Uterine smooth muscle cell (primary cell): ENCODE measurements at places on chromosomes 12 and 14. TPM values are rescaled to one million over a fixed set of nuclear protein-coding genes. Genes with fewer than 3 reads are reported as not detected.

The RTL1 gene
- total RNA-seq, result under 0.01 TPM in 2 replicates

The SLC4A8 gene
- total RNA-seq, result 2.6 and 7.2 TPM in 2 replicates

The CBLN3 gene
- 1.5 and 5.5 TPM in 2 replicates for total RNA-seq

The ASIC1 gene
- total RNA-seq, result 0.66 and 3.6 TPM in 2 replicates

The FOXG1 gene
- under 0.01 TPM in 1 of 2 replicates, not detected in the other for total RNA-seq

The HOXC9 gene
- 0.11 TPM in 1 of 2 replicates, not detected in the other for total RNA-seq

The GTF2H3 gene
- total RNA-seq, result 44.7 and 69.1 TPM in 2 replicates

The SERPINA1 gene
- 0.22 TPM in 1 of 2 replicates, not detected in the other for total RNA-seq

The P2RX2 gene
- not detected in 2 replicates for total RNA-seq

The PPP1R1A gene
- total RNA-seq, result not detected in 2 replicates

The ACSS3 gene
- total RNA-seq, result 9.5 and 16.2 TPM in 2 replicates

The SLC38A4 gene
- total RNA-seq, result 0.11 and 0.25 TPM in 2 replicates

The CCDC197 gene
- not detected in 2 replicates for total RNA-seq

The DNAI7 gene
- total RNA-seq, result 0.11 and 0.25 TPM in 2 replicates

The FRS2 gene
- 40.2 and 40.7 TPM in 2 replicates for total RNA-seq

The RPL10L gene
- total RNA-seq, result not detected in 2 replicates

The MRPS35 gene
- total RNA-seq, result 56.0 and 58.2 TPM in 2 replicates

The IL23A gene
- 0.22 TPM in 1 of 2 replicates, not detected in the other for total RNA-seq

The TPPP2 gene
- total RNA-seq, result not detected in 2 replicates

The LRRC9 gene
- under 0.01 TPM in 1 of 2 replicates, not detected in the other for total RNA-seq

The GPR135 gene
- total RNA-seq, result 2.2 and 3.0 TPM in 2 replicates

The TAS2R9 gene
- total RNA-seq, result 0.12 TPM in 1 of 2 replicates, not detected in the other

The C1QL4 gene
- 0.37 and 0.77 TPM in 2 replicates for total RNA-seq

The NDRG2 gene
- total RNA-seq, result 0.44 and 0.75 TPM in 2 replicates

The GLT1D1 gene
- total RNA-seq, result not detected in 2 replicates

The IAPP gene
- total RNA-seq, result not detected in 2 replicates

The CDH24 gene
- 6.1 and 12.2 TPM in 2 replicates for total RNA-seq
